ENCODE measurements at places on chromosomes 11 and 22.
A peak's percentile ranks its signal among the peaks of the same experiment; 100 is the strongest.

GRCh38 chr11:87425943-87426342 is 388.2 kb downstream of the TMEM135 start:
- no peak for DNase-seq

GRCh38 chr22:48555606-48556005 is 1272.1 kb downstream of the BRD1 start:
- no peak for DNase-seq

DNA sequence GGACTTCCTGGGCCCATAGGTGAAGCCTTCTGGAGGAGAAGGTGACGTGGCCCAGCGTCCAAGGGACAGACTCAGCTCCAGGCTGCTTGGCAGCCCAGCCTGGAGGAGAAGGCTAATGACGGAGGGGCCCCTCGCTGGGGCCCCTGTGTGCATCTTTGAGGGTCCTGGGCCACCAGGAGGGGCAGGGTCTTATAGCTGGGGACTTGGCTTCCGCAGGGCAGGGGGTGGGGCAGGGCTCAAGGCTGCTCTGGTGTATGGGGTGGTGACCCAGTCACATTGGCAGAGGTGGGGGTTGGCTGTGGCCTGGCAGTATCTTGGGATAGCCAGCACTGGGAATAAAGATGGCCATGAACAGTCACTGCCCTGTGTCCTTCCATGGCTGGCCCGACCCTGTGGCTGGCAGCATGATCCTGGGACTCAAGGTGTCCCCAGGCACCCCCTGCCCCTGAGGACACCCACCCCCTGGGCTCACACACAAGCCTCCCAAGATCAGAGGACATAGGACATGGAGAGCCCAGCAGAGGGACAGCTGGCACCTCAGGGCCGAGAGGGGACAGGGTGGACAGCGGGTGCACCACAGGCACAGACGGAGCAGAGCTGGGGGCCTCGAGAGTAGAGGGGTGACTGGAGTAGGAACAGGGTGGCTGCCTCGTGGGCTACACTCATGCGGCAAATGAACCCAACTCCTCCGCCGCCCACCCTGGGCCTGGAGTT is 10.1 kb downstream of the SIGIRR start:
- DNase-seq, result no peak

DNA sequence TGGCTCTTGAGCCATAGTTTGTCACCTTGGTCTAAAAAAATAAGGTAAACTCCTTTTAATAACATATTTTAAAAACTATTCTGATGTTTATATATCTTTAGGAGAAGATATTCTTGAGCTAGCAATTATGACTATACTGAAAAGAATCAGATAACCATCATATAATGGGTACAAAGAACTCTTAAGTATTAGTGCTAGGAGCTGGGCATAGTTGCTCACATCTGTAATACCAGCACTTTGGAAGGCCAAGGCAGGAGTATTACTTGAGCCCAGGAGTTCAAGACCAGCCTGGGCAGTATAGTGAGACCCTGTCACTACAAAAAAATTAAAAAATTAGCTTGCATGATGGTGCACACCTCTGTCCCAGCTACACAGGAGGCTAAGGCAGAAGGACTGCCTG is 54.0 kb upstream of the B3GNT6 start:
- DNase-seq, result no peak

DNA sequence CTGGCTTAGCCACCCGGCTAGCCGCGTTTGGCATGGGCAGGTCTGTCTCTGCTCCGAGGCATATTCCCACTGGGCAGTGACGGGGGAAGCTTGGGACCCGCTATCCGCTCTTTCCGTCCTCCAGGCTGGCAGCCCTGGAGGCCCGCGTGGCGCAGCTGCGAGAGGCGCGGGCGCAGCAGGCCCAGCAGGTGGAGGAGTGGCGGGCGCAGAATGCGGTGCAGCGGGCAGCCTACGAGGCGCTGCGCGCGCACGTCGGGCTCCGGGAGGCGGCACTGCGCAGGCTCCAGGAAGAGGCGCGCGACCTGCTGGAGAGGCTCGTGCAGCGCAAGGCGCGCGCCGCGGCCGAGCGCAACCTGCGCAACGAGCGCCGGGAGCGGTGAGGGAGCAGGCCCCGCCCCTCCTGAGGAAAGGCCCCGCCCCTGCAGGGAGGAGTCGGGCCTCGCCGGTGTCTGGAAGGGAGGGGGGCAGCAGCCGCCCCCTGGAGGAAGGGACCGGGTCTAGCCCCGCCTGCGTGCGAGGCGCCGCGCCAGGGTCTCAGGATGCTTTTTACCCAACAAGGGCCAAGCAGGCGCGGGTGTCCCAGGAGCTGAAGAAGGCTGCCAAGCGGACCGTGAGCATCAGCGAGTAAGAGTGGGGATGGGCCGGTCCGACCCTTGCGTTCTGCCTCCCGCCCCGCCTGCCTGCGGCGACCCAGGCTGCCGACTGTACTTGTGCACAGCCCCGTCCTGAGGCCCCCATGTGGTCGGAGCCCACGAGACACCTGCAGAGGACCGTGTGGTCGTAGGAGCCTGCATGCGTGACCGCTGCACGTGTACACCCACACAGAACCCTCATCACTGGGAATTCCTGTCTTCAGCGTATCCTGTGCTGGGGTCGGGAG is 7.9 kb downstream of the ATG16L2 start:
- DNase-seq, result peak; percentile 78

DNA sequence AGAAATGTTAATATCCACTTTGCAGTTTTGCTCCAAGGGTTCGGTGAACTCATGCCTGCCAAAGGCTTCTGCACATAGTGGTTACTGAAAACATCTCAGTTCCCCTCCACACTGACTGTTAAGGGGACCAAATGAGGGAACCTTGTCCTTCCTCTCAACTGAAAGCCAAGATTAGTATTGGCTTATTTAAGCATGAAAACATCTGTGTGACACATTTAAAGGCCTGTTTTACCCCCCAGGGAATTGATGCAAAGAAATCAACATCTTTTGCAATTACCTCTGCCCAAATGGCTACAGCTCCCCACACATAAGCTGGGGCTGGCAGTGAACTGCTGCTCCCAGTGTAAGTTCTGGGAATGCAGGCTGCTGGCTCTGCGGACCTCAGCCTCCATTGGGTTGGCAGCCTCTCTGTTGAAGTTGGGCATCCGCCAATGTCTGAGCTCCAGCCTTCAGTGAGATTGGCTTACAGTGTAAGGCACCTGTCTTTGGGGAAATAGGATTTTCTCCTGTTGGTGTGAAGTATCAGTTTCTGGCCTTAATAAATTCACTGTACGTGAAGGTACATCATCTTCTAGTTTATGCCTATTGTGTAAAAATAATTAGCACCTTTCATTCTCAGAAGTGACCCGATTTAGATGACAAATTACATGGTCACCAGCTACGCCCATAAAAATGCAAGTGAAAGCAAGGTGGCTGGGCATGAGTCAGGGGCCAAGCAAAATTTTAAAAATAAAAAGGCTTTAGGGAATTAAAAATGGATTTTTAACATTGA is 213.4 kb upstream of the SYN3 start:
- no peak for DNase-seq

DNA sequence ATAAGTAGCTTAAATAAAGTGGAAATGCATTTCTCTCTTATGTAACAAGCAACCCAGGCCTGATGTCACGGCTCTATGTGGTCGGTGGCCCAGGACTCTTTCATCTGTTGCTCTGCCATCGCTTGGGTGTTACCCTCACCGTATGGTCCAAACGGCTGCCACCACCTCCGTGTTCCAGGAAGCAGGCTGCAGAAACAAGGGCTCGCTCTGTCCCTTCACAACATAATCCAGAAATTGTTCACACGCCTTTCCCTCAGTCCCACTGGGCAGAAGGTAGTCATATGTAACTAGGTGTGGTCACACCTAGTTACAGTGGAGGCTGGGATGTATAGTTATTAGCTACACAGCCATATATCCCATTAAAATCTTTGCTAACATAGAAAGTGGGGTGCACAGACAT is 421.0 kb downstream of the SOX6 start:
- DNase-seq, result no peak

DNA sequence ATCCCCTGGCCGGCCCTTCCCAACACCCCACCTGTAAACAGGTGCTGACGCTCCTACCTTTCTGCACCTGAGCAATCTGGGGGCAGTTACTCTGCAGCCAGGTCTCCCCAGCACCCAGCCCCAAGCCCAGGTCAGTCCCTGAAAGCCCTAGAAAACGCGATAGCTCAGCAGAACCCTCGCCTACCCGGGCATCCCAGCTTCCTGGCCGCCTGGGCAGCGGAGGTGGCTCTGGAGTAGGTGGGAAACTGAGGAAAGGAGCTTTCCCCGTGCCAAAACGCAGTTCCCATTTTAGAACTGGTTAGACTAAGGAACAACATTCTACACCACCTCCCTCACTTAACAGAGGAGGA is 445 bp downstream of the SYTL2 start:
- DNase-seq, result no peak

DNA sequence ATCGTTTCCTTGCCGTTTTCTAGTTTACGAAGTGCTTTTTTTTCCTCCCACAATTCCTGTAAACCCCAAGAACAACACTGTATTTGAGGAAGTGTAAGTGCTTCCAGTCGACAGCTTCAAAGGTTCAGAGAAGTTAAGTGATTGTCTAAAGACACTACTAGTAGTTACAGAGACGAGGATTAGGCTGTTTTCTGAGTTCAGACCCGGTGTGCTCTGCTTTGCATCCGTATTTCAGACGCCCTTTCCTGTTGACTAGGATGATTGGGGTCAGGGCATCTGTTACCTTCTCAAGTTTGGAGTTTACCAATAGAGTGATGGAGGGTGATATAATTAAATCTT is 430 bp downstream of the CLP1 start:
- no peak for DNase-seq

GRCh38 chr11:116115801-116116200 is 611.6 kb upstream of the CADM1 start:
- DNase-seq, result no peak

DNA sequence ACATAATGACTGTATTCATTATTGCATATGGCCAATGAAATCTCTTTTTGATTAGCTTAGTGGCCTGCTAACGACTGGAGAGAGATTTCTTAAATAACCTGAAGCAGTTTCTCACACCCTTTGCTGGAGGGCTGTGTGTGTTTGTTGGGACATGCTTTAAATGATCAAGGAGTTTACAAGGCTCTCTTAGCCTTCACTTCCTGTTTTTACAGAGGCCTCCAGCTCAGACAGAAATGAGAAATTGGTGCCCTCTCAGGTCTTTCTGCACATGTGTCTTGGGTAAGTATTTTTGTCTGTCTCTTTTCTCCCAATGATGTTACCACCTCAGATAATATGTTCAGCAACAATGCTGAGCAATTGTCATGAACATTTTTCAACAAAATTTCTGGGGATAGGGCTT is 884.4 kb upstream of the CNTN5 start:
- DNase-seq, result no peak

DNA sequence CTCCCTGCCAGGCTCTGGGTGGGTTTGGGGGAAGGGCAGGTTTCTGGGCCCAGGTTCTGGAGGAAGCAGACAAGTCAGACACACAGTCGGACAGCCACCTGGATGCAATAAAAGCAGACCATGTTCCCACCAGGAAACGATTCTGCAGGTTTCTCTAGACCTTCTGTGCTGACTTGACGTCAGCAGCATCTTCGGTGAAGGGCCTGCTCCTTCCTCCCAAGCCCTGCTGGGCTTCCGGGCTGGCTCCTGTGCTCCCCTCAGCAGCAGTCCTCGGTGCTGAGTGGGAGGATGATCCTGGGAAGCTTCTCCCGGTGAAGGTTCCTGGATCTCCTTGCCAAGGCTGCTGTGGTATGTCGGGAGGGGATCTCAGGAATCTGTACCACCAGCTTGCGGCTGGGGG is 240.0 kb downstream of the GRIK4 start:
- DNase-seq, result no peak

GRCh38 chr11:79371724-79372123 is 69.1 kb downstream of the TENM4 start:
- DNase-seq, result no peak

GRCh38 chr11:130839981-130840666 is 76.2 kb downstream of the SNX19 start:
- DNase-seq, result no peak

DNA sequence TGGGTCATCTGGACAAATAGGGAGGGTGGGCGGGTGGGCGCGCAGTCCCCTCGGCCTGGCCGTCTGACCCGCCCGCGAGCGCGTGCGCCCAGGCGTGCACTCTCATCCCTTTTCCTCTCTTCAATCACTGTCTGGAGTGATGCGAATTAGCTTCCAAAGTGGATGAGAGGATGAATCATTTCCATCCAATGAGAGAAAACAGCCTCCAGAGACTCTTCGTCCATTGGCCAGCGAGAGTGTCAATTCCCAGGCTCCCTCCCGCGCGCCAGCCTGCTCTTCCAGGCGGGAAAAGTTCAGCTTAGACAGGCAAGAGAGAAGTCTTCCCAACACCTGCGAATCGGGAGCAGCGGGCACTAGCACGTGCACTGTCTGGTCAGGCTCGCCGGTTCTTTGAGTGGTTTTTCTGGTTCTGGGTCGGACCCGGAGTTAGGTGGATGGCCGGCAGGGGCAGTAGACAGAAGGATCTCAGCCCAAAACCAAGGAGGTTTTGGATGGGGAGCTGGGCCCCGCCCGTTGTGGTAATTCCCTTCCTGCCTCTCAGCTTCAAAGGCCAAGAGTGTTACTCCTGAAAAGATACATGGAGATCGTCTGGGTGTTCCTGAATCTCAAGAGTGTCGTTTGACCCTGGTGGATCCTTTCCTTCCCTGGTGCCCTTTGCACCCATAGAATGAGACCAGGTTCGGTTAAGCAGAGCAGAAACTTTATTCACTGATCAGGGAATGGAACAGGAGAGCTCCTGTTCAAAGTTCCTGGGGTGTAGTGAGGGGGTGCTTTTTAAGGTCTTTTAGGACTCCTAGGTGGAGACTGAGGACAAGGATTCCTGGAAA is 33.4 kb upstream of the GLYATL1 start:
- DNase-seq, result no peak

GRCh38 chr22:23767673-23768548 is at the start of gene CHCHD10:
CHCHD10 (minus strand) TSS chr22:23767972; CDS start chr22:23767874, 98 bp downstream.
- DNase-seq, result peak; percentile 76

DNA sequence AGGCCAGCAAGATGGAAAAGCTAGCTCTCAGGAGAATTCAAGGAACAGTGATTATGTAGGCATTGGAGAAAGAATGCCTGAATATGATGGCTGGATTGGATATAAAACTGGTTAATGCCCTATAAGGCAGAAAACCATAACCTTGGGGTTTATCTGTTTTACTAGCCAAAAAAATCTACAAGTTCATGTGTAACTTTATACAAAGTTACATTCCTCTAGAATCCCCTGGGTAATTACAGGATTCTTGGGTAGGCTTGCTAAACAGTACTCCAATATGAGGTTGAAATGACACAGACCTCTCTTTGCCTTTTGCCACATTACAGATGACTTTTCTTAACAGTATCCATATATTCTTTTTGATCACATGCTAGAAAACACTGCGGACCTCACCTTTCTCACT is 26.0 kb downstream of the TSPAN18 start:
- DNase-seq, result no peak

DNA sequence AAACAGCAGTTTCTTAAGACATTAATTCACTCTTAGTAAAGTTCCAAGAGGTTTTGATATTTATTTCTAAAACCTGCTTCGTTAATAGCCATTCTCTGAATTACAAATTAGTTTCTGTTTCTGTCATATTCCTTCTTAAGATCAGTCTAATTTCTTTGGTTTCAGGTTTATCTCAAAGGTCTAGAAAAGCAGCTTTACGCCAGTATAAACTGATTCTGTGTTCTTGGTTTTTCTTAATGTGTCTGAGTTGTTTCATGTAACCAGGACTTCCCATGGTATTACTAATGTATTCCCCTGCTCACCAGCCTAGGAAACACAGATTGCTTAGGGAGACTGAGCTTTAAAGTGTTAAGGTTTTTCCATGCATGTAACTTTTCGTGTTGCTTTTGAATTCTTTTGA is 6.8 kb upstream of the ACY3 start:
- DNase-seq, result no peak

- DNase-seq, result no peak
Measured at GRCh38 chr11:124878759-124879492, 13.7 kb downstream of the ROBO3 start.

Measured in stimulated activated CD4-positive, alpha-beta T cell treated with anti-CD3 and anti-CD28 coated beads, Interleukin-12 subunit alpha, Interleukin-12 subunit beta, amount 100 ng/mL, for 4 hours (primary cell).